ENCODE measurements at places on chromosomes 2 and 18. TPM values are rescaled to one million over a fixed set of nuclear protein-coding genes. Genes with fewer than 3 reads are reported as not detected.

The OR6B3 gene
- not detected for total RNA-seq

The OSBPL6 gene
- 0.42 TPM for total RNA-seq

The UGT1A10 gene
- total RNA-seq, result not detected

The MALT1 gene
- total RNA-seq, result 87.8 TPM

The SLC4A3 gene
- not detected for total RNA-seq

The CAPN14 gene
- total RNA-seq, result 0.65 TPM

The ALKAL2 gene
- total RNA-seq, result not detected

The RAMP1 gene
- 1.6 TPM for total RNA-seq

The ALLC gene
- total RNA-seq, result not detected

DNA sequence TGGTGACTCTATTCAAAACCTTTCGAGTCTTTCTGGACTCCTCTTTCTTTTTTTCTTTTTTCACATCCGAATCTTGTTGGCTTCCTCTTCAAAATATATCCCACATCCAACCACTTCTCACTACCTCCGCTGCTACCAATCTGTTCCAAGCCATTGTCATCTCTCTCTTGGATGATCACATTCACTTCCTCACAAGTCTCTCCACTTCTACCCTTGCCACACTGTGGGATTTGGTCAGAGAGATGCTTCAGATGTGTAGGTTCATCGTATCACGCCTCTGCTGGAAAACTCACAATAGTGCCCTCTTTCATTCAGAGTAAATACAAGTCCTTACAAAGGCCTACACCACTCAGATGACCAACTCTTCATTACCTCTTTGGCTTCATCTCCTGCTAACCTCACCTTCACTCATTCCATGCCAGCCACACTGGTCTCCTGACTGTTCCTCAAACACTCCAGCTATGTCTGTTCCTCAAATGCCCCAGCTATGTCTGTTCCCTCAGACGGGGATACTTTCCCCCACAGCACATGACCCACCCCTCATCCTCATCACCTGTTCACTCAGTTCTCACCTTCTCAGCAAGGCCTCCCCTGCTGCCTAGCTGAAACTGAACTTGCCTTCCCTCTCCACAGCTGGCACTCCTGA is 67.2 kb upstream of the PELI1 start:
- no peak for DNase-seq

DNA sequence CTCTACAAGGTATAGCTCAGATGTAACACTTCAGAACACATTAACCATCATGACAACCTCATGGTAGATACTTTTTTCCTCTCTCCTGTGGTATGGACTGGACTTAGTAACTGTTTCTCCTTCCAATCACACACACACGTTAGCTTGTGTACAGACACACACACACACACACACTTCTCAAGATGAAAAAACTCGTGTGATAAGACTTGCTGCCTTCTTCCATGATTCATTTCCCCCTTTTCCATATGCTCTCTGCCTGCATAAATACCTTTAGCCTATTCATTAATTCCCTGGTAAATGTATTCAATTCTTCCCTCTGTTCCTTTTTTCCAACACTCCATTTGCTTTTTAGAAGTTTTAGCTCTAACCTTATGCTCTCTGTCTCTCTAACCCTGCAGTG is 118.9 kb upstream of the TANK start:
- DNase-seq, result no peak

DNA sequence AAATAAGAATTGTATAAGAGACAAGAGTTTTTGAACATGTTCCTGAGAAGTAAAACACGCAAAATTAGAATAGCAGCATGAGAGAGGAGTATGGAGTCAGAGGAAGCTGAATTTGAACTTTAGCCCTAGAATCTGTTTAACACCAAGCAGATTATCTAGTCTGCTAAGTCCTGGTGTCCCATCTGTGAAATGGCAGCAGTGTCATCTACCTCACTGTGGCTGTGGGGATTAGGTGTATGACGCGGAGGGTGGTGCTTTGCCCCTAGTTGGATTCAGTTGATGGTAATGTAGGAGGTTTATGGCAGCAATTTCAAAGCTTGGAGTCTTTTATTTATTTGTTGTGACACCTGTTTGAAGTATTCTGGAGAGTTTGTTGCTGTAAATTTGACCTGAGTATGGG is 79.2 kb downstream of the ZNF532 start:
- no peak for DNase-seq

DNA sequence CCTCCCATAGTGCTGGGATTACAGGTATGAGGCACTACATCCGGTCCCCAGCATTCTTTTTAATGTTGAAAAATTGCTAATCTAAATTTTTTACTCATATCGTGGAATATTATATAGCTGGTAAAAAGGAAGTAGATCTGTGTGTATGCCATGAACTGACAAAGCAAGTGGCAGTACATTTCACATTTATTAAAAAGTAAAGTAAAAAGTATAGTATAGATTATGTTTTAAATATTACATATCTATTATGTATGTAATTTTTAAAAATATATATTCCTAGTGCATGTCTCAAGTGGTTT is 25.1 kb downstream of the PLEKHB2 start:
- no peak for DNase-seq

- no peak for DNase-seq
Observed at GRCh38 chr2:193240752-193241151, 1046.0 kb upstream of the TMEFF2 start.

DNA sequence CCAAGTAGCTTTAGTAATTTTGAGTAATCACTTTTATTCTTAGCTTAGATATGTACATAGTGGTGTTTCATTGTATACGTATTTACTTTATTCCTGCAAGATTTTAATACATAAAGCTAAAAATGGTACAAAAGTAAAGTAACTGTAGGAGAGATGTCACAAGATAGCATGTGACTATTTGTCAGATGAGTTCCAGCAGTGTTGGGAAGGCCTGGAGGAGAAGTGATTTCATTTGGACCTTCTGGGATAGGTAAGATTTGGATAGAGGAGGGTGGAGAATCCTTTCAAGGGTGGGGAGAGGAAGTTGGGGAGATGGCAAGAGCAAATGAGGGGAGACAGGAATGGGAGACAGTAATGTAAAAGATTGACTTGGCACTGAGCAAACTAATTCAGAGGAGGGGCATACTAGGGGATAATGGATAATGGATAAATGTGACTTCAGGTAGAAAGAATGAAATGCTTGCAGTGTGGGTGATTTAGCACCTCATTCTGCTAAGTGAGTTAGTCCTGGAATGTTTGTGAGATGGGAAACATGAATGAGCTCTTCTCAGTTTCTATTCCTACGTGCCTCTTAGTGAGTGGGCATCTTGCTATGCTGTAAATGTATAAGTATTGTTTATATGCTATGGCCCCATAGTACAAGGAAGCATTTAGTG is 10.5 kb downstream of the WDR43 start:
- no peak for DNase-seq

GRCh38 chr18:50473881-50474280 is 86.0 kb upstream of the MAPK4 start:
- DNase-seq, result no peak
